Dermis blood vessel endothelial cell (primary cell): ENCODE measurements at places on chromosomes 7 and 10. TPM values are rescaled to one million over a fixed set of nuclear protein-coding genes. Genes with fewer than 3 reads are reported as not detected.
A peak's percentile ranks its signal among the peaks of the same experiment; 100 is the strongest.

MMD2 gene
- not detected in 2 replicates for total RNA-seq

- peak; percentile 18 for DNase-seq
Measured at GRCh38 chr7:115707258-115708012, 323.1 kb downstream of the TFEC start.

DNA sequence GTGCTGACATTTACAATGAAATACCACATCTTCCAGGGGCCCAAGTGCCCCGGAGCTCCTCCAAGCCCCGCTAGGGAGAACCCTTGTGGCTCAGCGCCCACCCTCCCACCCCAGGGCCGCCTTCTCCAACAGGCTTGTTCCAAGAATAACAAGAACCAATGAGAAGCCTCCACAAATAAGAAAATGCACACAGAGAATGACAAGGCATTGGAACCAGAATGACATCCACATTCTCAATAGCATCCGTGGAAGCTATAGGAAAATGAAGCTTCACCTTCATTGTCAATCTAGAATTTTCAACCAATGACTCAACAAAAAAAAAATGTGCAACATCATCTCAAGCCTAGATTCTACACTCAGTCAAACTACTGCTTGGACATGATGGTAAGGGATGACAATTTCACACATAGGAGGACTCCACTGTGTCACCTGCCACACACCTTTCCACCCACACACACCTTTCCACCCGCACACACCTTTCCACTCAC, 50.4 kb upstream of the PPP2R2D start:
- DNase-seq, result no peak

GRCh38 chr7:139885511-139885910, 56.4 kb downstream of the TBXAS1 start:
- DNase-seq, result no peak

LHPP gene
- total RNA-seq, result 4.9 and 7.1 TPM in 2 replicates

GRCh38 chr7:130048906-130049305, 2.3 kb downstream of the ZC3HC1 start:
- DNase-seq, result no peak

DNA sequence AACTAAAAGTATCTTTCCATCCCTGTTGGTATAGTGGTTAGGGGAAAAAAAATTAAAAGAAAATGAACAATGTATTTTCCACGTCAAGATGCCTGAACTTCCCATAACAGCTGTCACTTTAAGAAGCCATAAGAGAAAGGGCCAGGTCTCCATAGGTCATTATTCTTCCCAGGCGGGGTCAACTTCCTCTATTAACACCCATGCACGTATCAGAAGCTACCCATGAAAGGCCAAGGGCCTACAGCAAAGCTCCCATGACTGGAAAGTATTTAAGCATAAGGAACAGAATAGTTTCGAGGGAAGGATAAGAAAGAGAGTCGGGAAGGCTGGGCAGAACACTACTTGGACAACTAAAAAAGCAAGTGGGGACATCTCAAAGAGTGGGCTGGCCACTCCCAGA, 40.1 kb downstream of the RBM28 start:
- no peak for DNase-seq

DNA sequence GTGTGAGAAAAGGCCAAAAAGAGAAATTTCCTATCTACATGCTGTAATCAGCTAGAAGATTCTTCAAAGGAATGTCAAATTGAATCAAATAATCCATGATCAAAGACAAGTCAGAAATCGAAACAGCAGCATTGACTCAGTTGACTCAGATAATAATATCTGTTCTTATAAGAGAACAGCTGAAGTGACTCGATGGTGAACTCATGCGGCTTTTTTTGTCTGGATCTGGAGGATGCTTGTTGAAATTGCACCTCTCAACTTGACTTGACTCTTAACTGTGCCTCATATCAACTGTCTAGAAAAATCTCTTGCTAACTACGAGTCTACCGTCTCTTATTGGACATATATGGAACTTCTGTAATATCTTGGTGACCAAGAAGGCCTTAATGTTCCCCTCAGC, 599.5 kb downstream of the PHTF2 start:
- no peak for DNase-seq

DNA sequence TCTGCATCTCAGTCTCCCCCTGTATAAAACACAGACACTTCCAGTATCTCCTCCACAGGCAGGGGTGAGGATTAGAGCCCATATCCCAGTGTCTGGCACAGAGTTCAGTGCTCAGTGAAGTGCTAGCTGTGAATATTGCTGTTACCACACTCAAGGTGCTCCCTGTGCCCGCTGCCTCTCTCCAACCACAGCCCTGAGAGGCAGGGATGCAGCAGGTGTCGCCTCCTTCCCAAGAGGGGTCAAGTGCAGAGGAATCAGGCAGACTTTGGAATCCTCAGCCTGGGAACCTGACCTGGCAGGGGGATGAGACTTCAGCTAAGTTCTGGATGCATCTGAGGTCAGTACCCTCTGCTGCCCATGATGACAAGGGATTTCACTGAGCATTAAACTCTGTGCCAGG, 163.1 kb downstream of the GFRA1 start:
- DNase-seq, result no peak

DNA sequence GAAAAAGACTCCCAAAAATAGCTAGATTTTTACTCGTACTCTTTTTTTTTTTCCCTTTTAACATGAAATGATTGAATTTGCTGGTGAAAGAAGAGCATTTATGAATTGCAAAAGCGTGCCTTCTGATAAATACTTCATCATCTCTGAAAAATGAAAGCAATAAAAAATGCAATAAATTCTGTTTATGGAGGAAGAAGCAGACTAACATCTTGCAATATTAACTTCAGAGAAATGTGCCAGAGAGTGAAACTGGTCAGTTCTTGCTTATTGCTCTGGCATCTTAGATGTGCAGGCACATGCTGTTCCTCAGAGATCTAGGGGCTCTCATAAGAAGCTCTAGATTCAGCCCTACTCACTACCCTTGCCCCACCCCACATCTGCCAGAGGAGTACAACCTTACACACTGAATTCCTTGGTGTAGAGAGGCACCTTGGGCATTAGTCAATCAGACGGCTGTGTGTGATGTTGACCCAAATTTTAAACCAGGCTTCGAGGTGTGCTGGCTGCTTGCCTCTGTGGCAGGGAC, 891.1 kb upstream of the GHITM start:
- no peak for DNase-seq

HHEX gene
- 56.7 and 66.9 TPM in 2 replicates for total RNA-seq
